ENCODE measurements at places on chromosomes 4 and X.

DNA sequence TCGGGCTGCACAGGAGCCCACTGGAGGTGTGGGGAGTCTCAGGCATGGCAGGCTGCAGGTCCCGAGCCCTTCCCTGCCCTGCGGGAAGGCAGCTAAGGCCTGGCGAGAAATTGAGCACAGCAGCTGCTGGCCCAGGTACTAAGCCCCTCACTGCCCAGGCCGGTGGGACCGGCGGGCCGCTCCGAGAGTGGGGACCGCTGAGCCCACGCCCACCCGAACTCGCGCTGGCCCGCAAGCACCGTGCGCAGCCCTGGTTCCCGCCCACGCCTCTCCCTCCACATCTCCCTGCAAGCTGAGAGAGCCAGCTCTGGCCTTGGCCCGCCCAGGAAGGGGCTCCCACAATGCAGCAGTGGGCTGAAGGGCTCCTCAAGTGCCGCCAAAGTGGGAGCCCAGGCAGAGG is 82.0 kb upstream of the NEIL3 start:
- DNase-seq = no peak

DNA sequence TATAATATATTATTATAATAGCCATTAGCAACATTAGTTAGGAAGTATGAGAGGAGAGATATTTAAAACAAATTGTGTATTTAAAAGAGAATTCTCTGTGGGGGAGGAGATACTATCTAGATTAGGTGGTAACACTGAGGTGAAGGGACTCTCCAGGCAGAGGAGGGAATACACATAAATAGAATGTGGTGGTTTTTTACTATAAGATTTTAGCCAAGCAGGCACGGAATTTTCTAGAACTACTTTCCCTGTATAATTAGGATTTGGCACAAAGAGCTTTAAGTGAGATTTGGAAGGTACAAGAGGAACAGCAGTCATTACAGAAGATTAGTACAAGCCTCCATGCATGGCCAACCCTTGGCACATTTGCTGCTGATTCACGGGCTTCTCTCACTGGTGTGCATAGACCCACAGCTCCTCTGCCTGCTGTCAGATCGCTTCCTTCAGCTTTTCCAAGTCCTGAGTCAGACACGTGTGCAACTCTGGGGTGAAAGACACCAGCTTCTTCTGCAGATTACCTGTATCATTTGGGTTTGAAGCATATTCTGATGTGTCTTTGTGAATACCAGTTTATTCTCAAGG is 685.5 kb downstream of the KCTD8 start:
- DNase-seq = no peak

- DNase-seq = no peak
Observed at GRCh38 chr4:7278981-7279380, 86.6 kb downstream of the SORCS2 start.

- DNase-seq = no peak
Observed at GRCh38 chr4:137063961-137064360, 468.3 kb downstream of the PCDH18 start.

DNA sequence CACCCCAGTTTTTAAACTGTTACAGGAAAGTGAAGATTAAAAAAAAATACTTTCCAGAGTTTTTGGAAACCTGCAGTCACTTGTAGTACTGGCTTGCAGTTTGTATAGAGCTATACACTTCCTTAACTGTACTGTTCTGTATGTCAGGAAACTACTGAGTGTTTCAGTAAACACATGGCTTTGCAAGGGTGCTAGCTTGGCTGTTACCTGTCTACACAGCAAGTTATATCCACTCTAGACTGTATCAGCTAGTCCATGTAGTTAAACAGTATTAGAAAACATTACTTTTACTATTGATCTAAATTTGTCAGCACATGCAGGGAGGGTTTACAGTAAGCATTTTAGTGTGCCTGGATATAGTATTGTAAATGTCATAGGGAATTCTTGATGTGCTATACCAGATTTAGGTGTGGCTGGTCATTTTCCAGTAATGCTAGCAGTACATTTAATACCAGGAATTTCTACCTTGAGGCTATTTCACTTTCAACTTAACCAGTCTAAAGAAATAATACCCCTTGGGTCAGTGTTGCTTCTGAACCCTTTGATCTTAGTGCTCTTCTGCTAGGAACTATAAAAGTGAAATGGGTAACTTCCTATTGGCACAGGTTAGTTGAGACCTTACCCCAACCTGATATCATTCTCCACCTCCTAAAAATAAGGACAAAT is 192.3 kb upstream of the ANKRD50 start:
- no peak for DNase-seq

DNA sequence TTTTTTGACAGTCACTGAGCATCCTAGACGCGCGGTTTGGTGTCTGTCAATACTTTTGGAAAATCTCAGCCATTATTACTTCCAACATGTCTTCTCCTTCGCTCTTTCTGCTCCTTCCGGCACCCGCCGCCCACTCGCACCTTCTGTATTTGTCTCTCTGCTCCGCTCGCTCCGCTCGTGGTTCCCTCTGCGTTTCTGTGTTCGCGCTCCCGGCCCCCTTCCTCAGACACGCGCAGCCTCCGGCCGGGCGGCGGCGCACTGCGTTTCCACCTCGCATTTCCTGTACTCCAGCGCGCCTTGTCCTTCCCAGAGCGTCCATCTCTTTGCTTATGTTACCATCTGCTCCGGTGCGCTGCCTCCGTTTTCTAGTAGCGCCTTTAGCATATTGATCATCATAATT is 21.1 kb downstream of the PDE6B start:
- no peak for DNase-seq

- DNase-seq = no peak
Observed at GRCh38 chrX:137432609-137433008, 133.3 kb upstream of the ZIC3 start.

DNA sequence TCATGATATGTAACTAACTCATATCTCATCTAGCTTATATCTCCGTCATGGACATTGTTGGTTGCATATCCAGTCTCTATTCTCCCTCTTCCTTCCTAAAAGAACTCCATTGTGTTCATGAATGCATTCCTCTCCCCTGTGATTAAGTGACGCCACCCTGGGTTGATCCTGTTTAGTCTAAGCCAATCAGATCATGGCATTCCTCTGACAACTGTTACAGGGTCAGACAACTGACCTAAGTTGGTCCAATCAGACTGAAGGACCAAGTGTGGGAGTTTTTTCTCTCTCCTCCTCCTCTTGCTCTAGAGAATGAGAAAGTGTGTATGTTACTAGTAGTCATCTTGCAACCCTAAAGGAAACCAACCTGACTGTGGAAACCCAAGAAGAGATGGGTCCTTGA is 3.6 kb downstream of the APOO start:
- peak; percentile 77 for DNase-seq

- DNase-seq = no peak
Observed at GRCh38 chrX:1395646-1396216, 3.8 kb upstream of the SLC25A6 start.

DNA sequence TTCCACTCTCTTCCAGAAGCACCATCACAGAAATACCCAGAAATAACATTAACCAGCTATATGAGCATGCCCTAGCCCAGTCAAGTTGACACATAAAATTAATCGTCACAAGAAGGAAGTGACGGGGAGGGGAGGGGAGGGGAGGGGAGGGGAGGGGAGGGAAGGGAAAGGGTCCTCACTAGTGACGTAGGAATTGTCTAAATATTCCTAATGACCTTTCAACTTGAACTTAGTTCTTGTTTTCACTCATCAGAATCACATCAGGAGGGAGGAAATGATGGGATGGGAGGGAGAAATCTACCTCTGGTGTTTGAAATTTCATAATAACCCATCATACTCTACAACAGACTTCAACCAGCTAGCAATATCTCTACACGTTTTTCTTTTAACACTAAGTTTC is 52.2 kb upstream of the NOCT start:
- DNase-seq = no peak

DNA sequence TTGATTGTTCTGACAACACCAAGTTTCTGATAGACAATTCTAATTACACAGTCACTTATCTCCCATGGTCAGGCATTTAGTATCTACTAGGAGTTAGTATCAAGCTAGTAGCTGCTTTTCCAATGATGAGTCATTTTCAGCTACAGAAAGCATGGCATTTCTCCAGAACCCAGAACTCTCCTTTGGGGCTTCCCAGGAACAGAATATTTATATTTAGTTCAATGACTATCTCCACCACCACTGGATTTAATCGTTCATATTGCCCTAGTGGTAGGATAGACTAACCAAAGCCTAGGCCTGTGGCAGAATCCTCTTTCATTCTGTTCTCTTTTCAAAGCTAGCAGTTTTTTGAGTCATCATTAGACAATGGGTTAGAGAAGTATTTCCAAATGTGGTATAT is 569.4 kb downstream of the GABRG1 start:
- DNase-seq = peak; percentile 24

- DNase-seq = peak; percentile 12
Observed at GRCh38 chrX:46965125-46965758, 53.0 kb downstream of the JADE3 start.

DNA sequence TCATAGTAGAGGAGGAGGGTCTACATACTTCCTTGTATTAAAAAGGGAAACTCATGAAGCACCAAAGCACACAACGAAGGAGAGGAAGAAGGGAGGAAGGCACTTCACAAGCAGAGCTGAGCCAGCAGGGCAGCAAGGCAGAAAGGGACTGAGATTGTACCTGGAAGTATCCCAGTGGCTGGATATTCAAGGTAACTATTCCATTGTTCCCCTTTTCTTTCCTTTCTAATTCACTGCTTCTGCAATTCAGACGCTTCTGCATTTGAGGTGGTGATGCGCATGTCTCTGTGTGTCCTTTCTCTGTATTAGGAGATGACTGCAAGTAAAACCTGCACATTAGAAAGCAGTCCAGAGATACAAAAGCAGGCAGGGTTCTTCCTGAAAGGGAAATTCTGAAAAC is 54.9 kb downstream of the UBQLN2 start:
- no peak for DNase-seq

DNA sequence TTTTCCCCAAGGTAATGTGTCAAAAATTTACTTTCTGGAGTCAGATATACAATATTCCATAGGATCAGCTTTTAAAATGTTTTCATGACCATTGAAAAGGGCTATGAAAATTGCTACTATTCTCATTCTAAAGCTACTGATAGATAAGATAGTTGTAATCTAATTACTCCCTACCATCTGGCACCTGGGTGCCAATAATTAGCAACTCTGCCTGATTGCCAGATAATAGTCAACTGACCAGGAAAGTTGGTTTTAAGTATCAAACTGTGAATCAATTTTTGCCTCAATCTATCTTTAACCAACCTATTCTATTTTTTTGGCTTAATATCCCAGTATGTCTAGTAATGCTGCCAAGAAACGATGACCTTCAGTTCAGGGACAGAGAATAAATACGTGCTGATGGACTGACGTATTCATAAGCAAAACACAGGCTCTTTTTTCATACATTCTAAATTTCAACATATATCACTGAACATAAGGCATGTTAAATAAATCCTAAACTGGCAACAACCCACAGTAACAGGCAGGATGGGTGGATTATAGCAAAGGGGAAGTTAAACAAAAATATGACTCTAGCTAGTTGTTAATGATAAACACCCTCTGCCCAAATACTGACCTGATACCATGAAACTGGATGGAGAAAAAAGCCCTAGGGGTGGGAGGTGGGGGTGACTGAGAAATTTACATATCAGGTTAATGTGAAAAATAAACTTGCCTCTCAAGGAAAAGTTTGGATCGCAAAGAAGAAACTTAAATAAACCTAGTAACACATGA is 18.2 kb downstream of the SH3RF1 start:
- DNase-seq = no peak

- DNase-seq = no peak
Observed at GRCh38 chrX:143634663-143635455, 1.0 kb downstream of the SLITRK4 start.

GRCh38 chr4:6548201-6548881 is 26.6 kb upstream of the MAN2B2 start:
- peak; percentile 55 for DNase-seq
